ENCODE measurements at places on chromosomes 11 and 22.

- DNase-seq, result no peak
Observed at GRCh38 chr11:109667719-109668118, 245.7 kb downstream of the C11orf87 start.

DNA sequence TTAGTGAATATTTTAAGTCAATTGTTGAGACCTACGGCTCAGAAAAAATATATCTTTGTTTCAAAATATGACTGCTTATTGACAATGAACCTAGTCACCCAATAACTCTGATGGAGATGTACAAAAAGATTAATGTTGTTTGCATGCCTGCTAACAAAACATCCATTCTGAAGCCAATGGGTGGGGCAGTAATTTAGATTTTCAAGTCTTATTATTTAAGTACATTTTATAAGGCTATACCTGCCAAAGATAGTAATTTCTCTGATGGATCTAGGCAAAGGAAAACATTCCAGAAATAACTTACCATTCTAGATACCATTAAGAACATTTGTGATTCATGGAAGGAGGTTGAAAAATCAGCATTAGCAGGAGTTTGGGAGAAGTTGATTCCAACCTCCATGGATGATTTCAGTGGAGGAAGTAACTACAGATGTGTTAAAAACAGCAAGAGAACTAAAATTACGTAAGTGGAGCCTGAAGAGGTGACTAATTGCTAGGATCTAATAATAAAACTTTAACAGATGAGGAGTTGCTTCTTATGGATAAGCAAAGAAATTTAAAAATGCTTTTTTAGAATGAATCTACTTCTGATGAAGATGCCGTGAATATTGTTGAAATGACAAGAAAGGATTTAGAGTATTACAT is 26.4 kb upstream of the OR8D2 start:
- DNase-seq, result no peak

- DNase-seq, result no peak
Observed at GRCh38 chr11:2689651-2690575, 9.9 kb downstream of the KCNQ1OT1 start.

DNA sequence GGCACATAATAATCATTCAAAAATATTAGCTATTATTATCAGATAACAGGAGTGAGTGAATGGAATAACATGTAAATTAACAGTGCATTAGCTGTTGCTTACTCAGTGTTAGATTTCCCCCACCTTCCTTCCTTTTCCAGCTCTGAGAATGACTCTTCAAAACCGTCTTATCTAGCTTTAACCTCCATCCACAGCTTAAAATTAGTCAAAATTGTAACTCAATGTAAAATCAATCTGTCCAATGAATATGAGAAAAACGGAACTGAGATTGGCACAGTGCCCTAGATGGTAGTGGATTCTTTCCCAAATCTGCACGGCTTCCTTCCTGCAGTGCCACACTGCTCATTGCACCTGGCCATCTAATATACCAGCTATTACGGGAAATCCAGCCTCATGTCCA is 156.8 kb upstream of the BDNF start:
- DNase-seq, result no peak

DNA sequence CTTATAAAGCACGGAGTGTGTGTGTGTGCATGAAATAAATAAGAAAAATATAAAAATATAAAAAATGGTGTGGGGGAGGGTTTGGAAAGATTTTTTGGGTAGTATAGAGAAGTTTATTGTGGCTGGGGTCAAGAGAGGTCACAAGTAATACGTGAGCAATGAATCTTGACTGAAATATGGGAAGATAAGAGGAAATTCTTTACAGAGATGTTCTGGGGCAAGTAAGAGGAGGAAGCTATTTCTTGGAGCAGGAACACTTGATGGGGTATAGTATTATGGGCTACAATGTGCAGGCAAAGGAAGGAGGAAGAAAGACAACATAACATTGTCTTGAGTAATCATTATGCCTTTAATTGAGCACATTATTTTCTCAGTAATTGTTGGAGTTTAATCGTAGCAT is 2.1 kb downstream of the HBD start:
- no peak for DNase-seq

GRCh38 chr11:9992306-9992705 is 301.7 kb downstream of the SBF2 start:
- DNase-seq, result no peak

GRCh38 chr11:33258631-33259205 is 1.5 kb downstream of the HIPK3 start:
- DNase-seq, result no peak

GRCh38 chr11:131885431-131885830 is 515.0 kb downstream of the NTM start:
- no peak for DNase-seq

- peak; percentile 55 for DNase-seq
Observed at GRCh38 chr22:39960791-39961746, 872 bp downstream of the TMA7B start.
